Stimulated activated CD4-positive, alpha-beta T cell treated with anti-CD3 and anti-CD28 coated beads, TNF-alpha, amount 100 ng/mL, for 48 hours (primary cell): ENCODE measurements at places on chromosomes 2 and 18.

DNA sequence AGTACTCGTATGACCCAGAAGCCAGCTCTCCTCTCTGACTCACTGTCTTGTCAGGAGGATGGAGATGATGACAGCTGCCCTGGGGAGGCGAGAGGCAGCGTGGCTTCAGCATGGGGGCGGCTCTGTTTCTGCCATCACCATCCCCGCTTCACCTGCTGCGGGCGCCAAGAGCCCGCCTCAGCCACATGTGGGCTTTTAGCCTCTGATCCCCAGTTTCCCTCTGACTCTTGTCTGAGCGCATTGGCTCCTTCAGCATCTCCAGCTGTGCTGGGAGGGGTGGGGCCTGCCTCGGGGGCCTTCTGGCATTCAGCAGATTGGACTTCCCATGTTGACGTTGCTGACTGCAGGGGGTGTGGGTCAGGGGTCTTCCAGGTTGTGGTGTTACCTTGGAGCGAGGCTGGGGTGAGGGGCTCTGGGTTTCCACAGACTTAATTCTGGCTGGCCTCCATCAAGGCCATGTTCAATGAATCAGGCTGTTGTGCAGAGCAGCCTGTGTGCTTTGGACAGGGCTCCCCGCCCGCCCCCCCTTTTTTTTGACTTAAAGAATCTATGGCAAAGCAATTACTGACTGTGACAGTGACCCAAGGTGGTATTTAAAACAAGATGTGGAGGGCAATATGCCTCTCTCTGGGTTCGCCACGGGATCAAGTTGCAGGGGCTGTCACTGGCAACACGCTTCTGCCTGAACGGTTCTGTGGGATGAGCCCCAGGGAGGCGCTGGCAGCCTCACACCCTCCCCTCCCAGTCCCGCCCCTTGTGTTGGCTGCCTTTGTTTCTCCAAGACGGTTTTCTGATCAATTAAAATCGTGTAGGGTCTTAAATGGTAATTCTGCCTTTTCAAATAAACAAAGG, 228.3 kb downstream of the LDLRAD4 start:
- DNase-seq, result peak; percentile 39

- DNase-seq, result no peak
Observed at GRCh38 chr2:216908300-216908699, 48.4 kb upstream of the TNP1 start.

DNA sequence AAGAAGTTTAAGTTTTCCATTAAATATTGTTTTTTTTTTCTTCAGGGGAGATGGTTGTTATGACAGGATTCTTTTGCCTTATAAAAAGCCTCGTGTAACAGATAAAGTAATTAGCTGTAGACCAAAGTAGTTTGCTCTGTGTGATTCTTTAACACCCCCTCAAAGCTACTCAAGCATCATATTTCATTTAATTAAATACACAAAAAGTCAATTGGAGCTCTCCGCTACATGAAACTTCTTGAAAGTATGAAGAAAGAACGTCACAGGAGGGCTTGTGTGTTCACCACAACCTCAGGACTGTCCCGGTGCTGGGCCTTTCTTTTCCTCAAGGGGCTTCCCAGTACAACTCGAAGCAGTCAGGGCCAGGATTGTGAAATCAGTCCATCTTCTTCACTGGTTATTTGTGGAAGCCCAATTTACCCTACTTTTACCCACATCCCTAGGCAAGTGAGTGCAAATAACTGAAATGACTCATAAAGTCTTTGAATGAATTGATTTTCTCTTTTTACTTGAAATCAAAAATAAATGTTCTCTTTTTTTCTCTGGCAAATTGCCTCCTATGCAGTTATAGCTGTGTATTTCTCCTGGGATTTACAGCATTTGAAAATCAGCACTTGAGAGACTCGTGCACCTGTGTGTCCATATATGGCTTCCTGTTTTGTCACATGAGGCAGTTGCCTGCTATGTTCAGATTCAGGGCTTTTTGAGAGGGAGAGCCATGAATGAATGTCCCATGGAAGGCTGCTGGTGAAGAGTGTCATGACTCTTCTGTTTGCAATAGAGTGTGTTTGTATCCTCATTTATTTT, 48.6 kb downstream of the LINC00305 start:
- DNase-seq, result no peak

DNA sequence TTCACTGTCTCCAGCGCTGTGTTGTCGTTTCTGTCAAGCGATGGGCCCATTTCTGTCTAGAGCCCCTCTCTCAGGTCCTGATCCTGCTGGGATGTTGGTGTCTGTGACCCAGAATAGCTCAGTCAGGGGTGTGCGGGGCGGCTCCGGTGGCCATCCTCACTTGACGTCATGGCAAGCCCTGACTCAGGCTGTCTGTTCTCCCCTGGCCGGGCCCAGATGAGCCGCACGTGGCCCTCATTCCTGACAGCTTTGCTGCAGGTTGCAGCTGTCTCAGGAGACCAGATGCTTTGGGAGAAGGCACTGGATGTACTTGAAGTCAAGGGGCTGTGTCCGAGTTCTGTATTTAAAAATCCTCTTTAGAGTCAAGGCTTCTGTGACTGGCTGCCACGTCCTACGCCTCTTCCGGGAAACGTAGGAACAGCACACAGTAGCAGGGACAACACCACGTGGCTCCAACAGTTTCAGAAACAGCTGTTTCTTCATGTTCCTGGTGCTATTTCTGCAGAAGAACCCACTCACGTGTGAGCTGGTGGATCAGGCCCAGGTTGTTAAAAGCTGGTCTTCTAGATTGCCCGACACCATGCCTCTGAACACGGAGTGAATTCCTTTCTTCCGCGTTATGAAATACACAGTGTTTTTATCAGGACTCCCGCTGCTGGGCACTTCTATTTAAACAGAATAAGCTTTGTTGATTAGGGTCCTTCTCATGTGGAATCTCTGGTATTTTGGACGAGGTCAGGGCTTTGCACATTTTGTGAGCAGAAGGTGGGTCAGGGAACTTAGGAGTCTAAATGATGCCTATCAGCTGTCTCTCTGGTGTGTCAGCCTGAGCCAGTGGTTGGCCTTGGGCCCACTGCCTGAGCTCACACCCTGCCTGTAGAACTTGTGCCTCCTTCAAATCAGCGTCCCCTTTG, 28.3 kb upstream of the NTSR2 start:
- no peak for DNase-seq

GRCh38 chr2:40606862-40607261, 155.0 kb upstream of the SLC8A1 start:
- DNase-seq, result no peak

DNA sequence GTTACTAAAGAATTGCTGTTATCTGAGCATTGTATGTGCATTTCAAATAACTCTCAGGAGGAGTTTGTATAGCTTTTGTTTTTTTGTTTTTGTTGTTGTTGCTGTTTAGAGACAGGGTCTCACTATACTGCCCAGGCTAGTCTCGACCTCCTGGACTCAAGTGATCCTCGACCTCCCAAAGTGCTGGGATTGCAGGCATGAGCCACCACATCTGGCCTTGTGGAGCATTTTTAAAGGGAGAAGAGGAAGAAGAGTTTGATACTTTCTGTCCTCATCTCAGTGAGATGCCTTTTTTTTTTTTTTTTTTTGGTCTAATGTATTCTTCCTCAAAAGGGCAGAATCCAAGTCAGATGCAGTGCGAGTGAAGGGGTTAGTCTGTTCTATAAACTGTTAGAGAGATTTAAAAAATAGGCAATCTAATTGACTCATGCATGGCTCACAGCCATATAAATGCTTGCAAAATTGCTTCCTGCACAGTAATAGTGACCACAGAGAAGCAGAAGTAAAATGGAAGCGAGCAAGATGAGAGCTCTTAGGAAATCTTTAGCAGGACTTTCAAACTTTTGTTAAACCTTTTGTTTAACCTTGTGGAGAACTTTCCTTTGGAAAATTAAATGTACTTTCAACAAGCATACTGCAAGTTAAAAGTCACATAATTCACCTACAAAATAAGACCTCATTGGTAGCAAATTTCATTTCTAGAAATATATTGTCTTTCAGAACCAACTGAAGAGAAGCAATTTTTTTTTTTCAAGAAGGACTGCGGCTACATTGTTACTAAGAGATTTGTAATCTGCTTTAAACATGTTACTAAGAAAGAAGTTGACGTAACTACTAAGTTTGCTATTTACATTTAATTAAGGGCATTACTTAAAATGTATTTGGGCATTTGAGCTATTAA, 52.3 kb upstream of the ROCK1 start:
- no peak for DNase-seq

- DNase-seq, result no peak
Observed at GRCh38 chr2:196915507-196916189, 10.9 kb downstream of the PGAP1 start.

- no peak for DNase-seq
Observed at GRCh38 chr18:76960528-76961035, 138.2 kb downstream of the ZNF236 start.

DNA sequence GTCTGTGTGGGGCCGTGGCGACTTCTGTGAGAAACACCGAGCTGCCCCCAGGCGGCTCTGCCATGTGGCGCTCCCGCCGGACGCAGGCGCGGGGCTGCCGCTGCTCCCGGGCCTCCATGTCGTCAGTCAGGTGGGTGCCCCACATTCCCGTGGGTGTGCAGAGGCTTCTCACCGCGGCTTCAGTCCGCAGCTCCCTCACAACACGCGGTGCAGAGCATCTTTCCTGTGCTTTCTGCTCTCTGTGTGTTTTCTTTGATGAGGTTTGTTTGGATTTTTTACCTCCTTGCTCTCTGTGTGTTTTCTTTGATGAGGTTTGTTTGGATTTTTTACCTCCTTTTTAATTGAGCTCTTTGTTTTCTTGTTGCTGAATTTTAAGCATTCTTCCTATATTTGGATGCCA, 13.0 kb downstream of the AQP12A start:
- DNase-seq, result no peak

- DNase-seq, result no peak
Observed at GRCh38 chr2:157441072-157441454, 2.8 kb downstream of the CYTIP start.

GRCh38 chr2:44170311-44170717, 1.6 kb downstream of the PPM1B start:
- no peak for DNase-seq

- DNase-seq, result no peak
Observed at GRCh38 chr2:204692790-204693189, 147.5 kb downstream of the PARD3B start.

DNA sequence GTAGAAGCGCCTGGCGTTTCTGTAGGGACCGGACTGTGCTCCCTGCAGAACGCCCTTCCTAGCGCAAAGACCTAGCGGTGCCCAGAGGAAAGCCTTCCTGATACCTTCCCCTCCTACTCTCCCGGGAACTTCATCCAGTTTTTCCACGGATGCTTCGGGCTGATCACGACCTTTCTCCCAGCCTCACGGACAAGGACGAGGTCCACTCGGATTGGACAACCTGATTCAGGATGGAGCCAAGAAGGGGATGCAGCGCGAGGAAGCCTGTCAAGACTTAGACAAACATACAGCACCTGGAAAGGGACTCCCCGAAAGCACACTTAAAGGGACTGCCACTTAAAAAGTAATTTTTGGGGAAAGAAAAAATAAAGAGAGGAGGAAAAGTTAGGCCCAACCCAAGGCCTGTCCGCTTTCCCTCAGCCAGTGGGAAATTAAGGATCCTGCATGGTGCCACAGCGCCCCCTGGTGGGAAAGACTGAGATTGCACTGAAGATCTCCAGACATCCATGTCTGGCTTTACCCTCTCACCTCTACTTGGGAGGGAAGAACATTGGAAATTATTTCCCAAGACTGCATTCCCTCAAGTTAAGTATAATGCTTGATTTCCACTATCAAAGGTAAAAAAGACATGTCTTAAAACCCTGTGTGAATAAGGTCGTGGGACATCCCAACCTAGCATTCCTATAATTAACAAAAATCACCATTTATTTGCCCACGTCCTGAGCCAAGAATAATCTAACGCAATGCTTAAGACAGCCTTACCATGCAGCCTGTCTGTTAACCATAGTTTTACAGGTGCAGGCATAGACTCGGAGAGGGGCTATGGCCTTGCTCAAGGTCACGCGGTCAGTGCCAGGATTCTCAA, 13.4 kb upstream of the COPS8 start:
- DNase-seq, result peak; percentile 67

GRCh38 chr2:205190528-205190927, 491.8 kb upstream of the NRP2 start:
- no peak for DNase-seq

DNA sequence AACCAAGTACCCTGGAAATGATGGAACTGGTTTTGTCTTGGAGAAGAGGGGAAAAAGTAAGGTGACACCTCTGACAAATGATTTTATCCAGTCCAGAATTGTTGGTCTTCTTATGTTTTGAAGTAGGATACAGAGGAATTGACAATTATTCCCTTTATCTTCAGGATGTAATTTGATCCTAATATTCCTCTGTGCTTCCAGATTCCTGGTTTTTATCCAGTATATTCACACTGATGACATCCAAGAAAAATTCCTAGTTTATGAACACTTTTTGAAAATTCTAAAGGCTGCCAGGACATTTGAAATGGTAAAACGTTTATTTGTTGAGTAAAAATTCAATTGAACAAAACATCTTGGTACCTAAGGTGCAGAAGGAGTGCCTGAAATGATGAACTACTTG, 22.2 kb upstream of the ETAA1 start:
- DNase-seq, result no peak

DNA sequence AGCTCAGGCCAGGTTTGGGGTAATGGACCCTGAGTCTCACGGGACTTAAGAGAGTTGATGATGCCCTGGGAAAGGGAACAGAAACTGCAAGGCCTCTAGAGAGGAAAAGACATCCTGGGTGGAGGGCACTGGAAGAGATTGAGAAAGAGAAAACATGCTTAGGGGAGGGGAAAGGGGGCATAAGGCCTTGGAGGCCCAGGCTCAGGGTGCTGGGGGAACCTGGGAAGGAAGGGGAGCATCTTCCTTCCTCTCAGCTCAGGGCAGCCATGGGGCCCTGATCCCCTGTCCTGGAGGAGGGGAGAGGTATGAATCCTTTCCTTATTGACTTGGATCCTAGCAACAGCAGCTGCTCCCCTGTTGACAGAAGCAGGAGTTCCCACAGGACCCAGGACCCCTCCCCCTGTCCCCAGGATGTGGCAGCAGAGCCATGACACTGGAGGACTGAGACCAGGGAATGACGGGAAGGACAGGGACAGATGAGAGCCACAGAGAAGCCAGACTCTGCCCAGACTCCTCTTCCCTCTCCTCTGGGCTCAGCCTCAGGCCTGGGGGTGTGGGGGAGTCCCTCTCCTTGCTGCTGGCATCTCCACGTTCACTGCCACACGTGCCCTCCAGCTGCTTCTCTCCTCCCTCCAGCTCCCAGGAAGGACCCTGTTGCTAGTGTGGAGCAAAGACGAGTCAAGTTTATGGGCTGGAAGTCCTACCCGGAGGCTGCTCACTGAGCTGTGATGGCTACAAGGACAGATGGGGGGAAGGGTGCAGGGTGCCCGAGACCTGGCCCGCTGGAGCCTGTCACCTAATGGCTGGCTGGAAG, 815 bp downstream of the GPBAR1 start:
- no peak for DNase-seq

DNA sequence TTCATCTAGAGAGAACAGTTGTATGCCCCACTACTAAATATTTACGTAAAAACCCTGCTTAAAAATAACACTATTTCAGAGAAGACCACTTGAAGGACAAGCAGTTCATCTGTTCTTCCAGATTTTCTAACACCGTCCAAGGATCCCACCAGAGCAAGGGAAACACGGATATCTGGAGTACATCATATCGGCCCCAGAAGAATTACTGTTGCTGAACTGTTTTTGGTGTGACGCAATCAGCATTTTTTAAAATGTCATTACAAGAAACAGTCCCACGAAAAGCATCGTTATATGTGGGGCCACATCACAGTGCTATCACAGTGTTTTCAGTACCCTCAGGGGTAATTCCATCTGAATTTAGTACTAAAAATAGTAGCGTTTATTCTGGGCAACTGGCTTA, 134.5 kb upstream of the PKDCC start:
- no peak for DNase-seq

- DNase-seq, result no peak
Observed at GRCh38 chr2:25103287-25103871, 61.5 kb downstream of the EFR3B start.

GRCh38 chr2:68387408-68388350, 22.6 kb downstream of the PLEK start:
- no peak for DNase-seq
